CD4-positive, alpha-beta T cell (primary cell): ENCODE measurements at places on chromosomes 13 and 19.

DNA sequence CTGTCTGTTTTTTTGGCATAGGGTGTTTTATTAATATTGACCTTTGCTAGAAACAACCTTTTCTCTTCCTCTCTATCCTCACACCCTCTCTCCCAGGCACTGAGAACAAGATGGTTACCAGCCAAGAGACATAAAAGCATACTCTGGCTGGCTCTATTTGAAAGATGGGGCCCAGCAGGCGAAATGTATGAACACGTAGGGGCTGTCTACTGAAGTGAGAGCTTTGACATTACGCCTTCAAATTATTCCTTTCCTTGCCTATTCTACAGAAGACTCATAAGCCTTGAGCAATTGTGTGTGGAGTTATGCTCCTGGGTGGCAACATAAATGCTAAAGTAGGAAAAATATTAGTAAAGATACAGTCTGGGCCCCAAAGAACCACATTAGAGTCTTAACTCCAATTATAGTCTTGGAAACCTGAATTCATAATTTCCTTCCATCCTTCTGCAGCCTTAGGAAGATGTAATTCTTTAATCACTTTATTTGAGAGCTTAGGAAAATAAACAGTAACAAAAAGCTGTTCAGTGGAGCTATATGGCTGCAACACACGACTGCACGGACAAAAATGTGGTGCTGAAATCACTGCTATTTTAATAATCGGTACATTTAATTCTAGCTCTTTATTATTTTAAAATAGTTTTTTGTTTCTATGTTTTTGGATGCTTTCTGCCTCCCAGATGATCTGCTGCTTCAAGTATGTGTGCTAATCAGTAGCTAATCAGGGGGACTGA, 122.3 kb upstream of the RNF113B start:
- DNase-seq, result no peak

DNA sequence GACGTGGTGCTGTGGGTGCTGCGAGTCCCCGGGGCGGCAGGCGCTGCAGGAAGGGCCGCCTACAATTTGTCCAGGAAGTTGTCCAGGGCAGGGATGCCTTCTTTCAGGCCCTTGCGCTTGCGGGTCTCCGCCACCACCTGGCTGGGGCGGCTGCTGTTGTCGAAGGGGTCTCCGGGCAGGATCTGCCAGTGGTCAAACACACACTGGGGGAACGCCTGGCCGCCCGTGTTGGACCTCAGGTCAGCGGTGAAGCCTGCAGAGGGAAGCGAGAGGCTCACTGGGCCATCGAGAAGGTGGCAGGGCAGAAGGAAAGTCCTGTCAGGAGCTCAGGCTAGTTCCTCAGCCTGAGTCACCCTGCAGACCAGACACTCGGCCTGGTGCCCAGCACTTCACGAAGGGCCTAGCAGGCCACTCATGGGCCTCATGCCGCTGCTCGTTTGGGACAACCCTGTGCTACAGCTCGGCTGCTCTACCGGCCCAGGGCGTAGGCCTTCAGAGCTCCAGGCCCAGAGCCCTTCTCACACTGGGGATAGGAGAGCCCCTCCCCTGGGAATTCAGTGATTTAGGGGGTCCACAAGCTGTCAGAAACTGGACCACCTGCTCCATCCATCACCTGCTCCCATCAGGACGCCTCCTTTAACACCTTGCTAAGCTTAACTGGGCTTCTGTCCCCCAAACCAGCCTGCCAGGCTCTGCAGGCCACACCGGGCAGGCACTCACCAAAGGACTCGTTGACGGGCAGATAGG, 5.8 kb upstream of the DAPK3 start:
- DNase-seq, result peak; percentile 17

GRCh38 chr19:9709305-9709704, 34.4 kb upstream of the ZNF562 start:
- DNase-seq, result no peak

- DNase-seq, result no peak
Observed at GRCh38 chr19:2127758-2128157, 23.6 kb downstream of the AP3D1 start.

DNA sequence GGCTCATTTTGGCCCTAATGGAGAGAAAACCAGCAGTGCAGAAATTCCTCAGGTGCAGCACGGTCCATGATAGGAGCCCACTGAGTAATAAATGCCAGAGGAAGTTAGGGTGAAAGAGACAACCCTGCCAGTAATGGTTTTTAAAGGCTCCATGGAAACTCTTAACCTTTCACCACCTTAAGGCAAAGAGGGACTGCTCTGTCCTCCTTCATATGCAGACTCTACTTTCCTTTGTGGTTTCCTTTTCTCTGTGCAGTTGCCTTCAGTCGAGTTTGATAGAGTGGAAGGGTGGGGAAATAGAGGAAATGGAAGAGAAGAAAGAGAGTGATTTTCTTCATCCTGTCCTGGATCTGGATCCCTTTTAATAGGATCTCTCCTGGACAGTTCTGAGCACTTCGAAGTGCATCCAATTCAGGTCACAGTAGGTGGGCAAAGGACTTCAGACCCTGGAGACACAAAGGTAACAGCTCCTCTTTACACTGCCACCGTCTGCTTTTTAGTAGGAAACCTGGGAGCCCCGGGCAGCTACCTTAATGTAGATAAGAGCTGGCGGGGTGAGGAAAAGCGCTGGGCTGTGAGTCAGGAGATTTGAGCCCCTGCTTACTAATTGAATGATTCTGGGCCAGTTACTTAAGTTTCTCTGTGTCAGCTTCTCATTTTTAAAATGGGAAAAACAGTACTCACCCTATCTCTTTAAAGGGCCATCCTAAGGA, 294.8 kb downstream of the KCNRG start:
- DNase-seq, result no peak

DNA sequence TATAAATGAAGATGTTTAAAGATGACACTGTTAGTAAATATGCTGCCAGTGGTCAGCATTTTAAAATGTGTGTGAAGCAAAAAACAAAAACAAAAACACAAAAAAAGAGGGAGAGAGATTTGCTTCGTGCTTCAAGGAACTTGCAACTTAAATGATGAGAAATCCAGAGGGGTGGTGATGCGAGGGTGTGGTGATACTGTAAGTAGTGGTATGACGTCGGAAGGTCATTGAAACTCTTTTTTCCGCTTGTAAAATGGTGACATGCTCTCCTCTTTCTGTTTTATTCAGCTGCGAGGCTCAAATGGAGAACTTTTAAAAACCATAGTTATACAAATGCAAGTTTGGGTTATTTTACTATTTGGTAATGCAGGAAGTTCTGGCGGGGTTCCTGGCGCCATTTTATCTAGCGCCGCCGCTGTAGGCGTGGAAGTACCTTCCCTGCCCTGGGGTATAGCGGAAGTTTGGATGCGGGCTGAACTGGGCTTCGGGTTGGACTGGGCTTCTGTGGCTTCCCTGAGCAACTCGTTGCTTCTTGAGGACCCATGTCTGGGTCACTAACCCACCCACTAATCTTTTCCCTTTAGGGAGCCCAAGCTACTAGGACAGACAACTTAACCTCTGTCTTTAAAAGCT, 34.8 kb downstream of the DGKH start:
- no peak for DNase-seq

DNA sequence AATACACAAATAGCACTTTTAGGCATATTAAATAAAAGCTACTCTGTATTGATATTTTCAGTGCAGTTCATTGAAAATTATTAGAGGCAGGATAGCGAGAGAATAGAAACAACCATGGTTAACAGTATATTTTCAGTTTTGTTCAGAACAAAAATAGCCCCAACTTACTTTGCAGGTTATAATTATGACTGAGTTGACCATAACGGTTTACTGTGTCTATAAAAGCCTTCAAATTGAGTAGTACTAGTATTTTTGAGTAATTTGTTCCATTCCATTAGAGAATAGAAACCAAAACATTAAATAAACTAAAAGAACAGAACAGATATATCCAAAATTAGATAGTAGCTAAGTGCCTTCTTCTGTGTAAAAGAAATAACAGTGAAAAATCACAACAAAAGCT, 1108.4 kb upstream of the PCDH20 start:
- no peak for DNase-seq

- peak; percentile 40 for DNase-seq
Observed at GRCh38 chr19:3343619-3344502, 22.5 kb upstream of the NFIC start.

DNA sequence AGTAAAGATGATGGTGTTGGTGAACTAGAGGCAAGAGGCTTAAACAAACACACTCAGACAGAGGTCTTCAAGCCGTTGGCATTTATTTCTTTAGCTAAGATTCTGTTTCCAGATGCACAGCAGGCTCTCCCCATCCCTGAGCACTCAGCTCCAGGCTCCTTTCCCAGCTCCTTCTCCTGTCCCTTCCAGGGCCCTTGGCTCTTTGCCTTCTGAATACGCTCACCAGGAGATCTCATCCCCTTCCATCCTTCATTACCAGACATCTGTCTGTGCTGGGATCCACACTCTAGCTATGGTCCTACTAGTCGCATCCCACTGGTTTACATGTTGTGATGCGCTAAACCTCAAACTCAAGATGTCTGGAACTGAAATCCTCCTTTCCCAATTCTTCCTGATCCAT, 25.3 kb upstream of the DOCK9 start:
- no peak for DNase-seq

- no peak for DNase-seq
Observed at GRCh38 chr19:5041168-5041912, 72.4 kb downstream of the KDM4B start.

GRCh38 chr13:74795526-74795925, 661.3 kb upstream of the KLF12 start:
- DNase-seq, result no peak

DNA sequence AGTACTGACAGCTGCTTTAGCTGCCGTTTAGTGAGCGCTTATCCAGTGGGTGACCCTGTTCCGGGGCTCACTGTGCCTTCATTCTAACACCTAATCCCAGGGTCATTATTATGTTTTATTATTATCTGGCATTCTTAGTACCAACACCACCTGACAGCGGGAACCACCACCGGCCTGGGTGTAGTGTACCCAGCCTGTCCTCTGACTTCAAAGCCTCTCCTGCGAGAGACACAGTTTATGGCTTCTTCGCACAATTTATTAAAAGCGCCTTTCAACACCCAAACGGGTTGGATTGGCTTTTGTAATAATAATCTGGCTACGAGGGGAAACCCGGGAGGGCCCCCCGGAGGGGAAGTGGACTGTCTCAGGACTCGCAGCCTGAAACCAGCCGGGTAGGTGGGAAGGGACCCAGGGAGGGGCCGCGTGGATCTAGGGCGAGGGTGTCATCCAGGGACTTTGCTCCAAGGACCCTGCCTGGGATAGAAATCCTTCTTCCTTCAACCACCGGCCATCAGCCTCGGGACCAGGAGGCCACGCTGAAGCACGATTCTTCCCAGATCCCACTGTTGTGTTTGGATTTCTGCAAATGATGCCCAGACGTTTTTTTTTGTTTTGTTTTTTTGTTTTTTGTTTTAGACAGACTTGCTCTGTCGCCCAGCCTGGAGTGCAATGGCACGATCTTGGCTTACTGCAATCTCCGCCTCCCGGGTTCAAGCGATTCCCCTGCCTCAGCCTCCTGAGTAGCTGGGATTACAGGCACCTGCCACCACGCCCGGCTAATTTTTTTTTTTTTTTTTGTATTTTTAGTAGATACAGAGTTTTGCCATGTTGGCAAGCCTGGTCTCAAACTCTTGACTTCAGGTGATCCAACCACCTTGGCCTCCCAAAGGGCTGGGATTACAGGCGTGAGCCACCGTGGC, 1.6 kb upstream of the ZBTB7A start:
- DNase-seq, result no peak

GRCh38 chr19:16612636-16613035, 15.4 kb downstream of the MED26 start:
- no peak for DNase-seq

GRCh38 chr13:46359714-46360113, 27.3 kb downstream of the RUBCNL start:
- DNase-seq, result no peak

GRCh38 chr19:13861714-13862531, 15.0 kb upstream of the NANOS3 start:
- DNase-seq, result peak; percentile 90

GRCh38 chr19:53659292-53659691, 27.5 kb downstream of the DPRX start:
- no peak for DNase-seq

- DNase-seq, result no peak
Observed at GRCh38 chr19:5717215-5717935, 2.6 kb downstream of the LONP1 start.

- no peak for DNase-seq
Observed at GRCh38 chr13:44169018-44169911, 204.4 kb upstream of the SERP2 start.

- DNase-seq, result no peak
Observed at GRCh38 chr13:101412076-101412475, 4.2 kb downstream of the NALCN start.

DNA sequence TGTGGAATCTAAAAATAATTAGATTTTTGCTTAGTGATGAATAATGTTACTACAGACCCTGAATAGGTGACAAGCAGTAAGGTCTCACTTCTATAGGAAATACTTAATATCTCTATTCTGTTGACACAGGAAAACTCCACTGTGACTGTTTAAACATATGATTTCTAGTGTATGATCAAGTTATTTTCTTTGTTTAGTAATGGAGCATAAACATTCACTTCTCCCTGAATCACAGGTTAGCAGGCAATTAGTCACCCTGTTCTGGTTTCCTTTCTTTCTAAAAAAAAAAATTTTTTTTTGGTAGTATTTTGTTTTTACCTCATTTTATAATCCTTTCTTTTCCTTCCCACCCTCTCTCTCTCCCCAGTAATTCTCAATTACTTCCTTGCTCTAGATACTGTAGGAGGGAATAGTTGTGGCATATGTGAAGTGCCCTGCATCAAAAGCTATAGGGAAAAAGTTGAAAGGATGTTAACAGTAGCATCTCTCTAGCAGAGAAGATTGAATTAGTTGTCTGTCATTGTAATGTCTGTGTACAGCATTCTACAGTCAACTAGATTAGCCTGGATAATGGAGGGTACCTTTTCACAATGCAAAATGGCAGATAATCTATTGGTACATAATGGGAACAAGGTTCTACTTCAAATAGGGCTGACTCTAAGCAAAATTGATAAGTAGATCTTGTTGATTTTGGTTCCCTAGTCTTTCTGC, 3.5 kb downstream of the HS6ST3 start:
- DNase-seq, result no peak

DNA sequence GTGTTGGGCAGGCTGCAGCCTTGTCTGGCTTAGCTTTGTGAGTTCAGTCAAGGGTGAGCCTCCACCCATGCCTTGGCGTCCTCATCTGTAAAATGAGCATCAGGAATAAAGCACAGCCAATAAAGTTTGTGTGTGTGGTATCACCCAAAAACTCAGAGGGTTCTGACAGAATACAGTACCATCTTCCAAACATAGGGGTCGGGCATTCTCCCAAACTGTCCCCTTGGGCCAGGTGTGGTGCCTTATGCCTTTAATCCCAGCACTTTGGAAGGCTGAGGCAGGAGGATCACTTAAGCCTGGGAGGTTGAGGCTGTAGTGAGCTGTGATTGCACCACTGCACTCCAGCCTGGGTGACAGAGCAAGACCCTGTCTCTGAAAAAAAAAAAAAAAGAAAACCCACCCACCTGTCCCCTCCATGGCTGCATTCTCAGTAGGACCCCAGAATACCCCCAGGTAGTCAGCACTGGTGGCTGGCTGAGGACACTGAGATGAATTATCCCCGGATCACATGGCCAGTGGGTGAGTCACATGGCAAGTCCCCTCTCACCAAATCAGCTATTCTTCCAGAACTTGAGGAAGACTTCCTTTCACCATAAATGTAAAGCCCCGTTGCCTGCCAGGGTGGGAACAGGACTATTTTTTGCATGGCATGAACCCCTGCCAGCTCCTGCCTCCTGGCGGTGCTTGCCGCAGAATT, 18.6 kb downstream of the POP4 start:
- no peak for DNase-seq
